ENCODE measurements at places on chromosomes 1 and 21.
A peak's percentile ranks its signal among the peaks of the same experiment; 100 is the strongest.

DNA sequence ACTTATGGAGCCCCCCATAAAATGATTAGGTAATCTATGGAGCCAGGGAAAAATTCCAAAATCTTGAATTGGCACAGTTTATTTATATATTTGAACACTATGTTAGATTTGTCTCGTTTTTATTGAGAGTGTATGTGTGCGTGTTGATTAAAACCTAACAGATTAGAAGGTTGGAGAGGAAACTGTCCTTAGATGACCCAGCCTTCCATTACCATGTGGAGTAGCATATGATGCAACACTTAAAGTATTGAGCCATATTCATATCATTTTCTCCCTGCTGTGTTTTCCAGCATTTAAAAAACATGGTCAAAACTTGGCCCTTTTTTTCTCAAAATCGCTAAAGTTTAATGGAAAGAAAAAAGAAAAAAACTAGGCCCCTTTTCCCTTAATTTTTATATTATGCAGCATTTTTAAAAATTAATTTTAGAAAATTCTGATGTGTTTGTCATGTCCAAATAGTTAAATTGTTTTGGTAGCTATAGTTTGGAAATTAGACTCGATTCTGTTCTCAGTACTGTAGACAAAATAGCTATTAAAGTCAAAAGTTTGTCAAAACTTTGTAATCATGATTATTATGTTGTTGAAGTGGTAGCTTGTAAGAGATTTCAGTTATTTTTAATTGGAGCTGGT, 2.3 kb downstream of the LRRC8D start:
- H3K27me3 ChIP-seq, result no peaks in the 10 kb centered on the region
- no peak for DNase-seq
- H3K36me3 ChIP-seq, result peaks cover 6% of the 10 kb centered on the region
- peak overlapping the region; percentile 82 for H3K4me3 ChIP-seq
- peaks cover 28% of the 10 kb centered on the region for H3K4me1 ChIP-seq

DNA sequence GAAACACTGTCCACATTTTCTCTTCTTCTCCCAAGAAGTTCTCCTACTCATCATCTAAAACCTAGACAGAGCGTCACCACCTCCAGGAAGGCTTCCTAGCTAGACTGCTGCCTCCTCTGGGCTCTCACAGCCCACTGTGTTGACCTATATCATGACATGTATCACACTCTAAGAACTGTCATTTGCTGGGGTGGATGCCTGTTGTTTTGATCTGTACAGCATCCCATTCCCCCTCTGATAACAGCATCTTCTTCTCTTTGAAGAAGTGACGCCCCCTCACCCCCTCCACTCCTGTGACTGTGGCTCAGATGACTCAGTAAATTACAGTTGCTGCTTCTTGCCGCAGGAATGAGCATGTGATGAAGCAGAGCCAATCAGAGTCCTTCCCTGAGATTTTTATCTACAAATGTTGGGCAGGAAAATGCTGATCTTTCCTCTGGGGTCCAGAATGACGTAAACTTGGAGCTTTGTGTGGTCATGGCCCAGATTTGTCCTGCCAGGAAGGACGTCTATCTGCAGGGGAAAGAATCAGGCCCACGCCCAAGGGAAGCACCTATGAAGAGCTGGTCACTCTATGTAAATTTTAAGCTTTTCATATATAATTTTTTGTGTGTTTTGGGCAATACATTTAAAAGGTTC, 28.0 kb upstream of the FOXO6 start:
- peak; percentile 53 for DNase-seq
- H3K4me1 ChIP-seq, result peaks cover 6% of the 10 kb centered on the region
- H3K36me3 ChIP-seq, result no peaks in the 10 kb centered on the region

DNA sequence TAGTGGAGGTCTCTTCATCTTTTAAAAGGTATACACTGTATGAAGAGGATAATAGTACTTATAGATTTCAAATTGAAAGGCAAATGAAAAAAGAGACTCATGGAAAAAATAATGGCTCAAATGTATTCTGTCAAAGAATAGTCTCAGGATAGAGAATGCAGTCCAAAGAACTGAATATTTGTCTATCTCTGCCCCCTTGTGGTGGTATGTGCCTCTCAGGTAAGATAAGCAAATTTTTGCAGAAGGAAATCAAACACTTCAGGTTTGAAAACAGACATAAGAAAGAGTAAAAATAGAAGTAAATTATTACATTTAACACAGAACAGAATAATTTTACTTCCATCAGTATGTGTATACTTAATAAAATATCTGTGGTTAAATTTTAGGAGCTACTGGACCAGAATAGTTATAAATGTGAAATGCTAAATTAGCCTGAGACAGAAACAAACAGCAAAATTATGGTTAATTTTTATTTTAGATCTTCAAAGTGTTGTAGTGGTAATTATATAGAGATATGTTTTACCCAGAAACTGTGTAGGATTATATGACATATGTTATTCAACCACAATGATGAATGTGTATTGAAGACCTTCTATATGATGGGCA, 164.4 kb upstream of the PALMD start:
- no peak overlapping the region for H3K27ac ChIP-seq
- no peaks in the 10 kb centered on the region for H3K4me1 ChIP-seq
- H3K4me3 ChIP-seq, result no peak overlapping the region
- peak; percentile 46 for DNase-seq
- H3K36me3 ChIP-seq, result no peaks in the 10 kb centered on the region

DNA sequence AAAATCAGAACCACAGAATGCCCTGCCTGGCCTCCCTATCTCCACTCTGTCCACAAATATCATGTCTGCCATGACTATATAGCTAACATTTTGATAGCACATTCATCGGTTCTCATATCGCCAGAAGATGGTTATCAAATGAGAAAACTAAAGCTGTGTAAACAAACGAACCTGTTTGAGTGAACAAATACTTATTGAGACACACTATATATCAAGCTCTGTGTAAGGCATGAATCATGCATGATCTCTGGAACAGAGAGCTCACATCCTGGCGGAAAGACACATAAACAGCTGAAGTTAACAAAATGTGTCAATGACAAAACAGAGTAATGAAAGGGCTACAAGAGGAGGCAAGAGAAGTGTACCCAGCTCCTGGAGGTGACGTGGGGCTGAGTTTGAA, 13.1 kb downstream of the KCND3 start:
- no peak overlapping the region for H3K4me3 ChIP-seq
- H3K27ac ChIP-seq, result no peak overlapping the region
- DNase-seq, result no peak
- H3K4me1 ChIP-seq, result no peaks in the 10 kb centered on the region
- peaks cover 53% of the 10 kb centered on the region for H3K27me3 ChIP-seq
- no peaks in the 10 kb centered on the region for H3K36me3 ChIP-seq

GRCh38 chr1:237583756-237584155, 307.0 kb downstream of the ZP4 start:
- H3K4me3 ChIP-seq, result no peak overlapping the region
- H3K27me3 ChIP-seq, result no peaks in the 10 kb centered on the region
- H3K27ac ChIP-seq, result no peak overlapping the region
- H3K36me3 ChIP-seq, result no peaks in the 10 kb centered on the region
- H3K4me1 ChIP-seq, result no peaks in the 10 kb centered on the region
- DNase-seq, result no peak

- H3K4me3 ChIP-seq, result no peak overlapping the region
- no peaks in the 10 kb centered on the region for H3K27me3 ChIP-seq
Observed at GRCh38 chr1:43405219-43405875, 15.6 kb downstream of the SZT2 start.

GRCh38 chr1:58123051-58123450, 423.5 kb downstream of the OMA1 start:
- no peaks in the 10 kb centered on the region for H3K27me3 ChIP-seq
- DNase-seq, result no peak
- no peak overlapping the region for H3K27ac ChIP-seq
- no peaks in the 10 kb centered on the region for H3K36me3 ChIP-seq
- no peak overlapping the region for H3K4me3 ChIP-seq
- no peaks in the 10 kb centered on the region for H3K4me1 ChIP-seq

DNA sequence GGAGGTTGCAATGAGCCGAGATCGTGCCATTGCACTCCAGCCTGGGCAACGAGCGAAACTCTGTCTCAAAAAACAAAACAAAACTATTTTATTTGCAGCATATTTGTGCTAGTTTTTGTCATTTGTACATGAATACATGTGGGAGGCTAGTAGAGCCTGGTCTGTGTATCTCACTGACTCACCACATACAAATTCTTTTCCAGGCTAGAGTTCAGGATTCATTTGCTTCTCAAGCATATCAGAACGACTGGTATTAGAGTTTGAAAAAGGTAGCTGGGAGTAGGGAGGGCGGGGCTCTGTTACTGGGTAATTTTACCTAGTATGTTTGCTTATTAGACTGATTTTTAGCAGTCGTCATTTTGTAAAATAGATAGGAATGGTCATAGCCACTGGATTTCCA, 4.5 kb upstream of the TOR3A start:
- H3K4me1 ChIP-seq, result peaks cover 15% of the 10 kb centered on the region
- H3K27me3 ChIP-seq, result no peaks in the 10 kb centered on the region
- DNase-seq, result no peak
- no peak overlapping the region for H3K4me3 ChIP-seq

- no peak for DNase-seq
- H3K36me3 ChIP-seq, result peaks cover 15% of the 10 kb centered on the region
- peak overlapping the region; percentile 91 for H3K27ac ChIP-seq
Observed at GRCh38 chr1:67433837-67434236, 3.6 kb upstream of the SERBP1 start.

All from activated CD4-positive, alpha-beta T cell treated with anti-CD3 and anti-CD28 coated beads for 36 hours (primary cell).